CD8-positive, alpha-beta memory T cell (primary cell): ENCODE measurements at places on chromosomes 11 and 22. TPM values are rescaled to one million over a fixed set of nuclear protein-coding genes. Genes with fewer than 3 reads are reported as not detected.

DNA sequence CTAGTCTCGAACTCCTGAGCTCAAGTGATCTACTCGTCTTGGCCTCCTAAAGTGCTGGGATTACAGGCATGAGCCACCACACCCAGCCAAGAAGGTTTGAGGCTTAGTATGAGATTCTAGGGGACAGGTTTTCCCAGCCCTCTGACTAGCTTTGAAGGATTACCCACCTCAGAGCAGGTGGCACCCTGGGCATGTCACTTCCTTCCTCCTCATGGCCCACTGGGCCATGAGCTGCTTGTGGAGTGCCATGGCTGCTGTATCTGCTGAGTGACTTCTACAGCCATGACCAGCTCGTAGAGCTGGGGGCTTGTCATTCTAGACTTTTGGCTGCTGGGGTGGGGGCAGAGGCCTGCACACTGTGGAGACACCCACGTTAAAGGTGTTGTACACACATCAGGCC lies 25.1 kb downstream of the TOM1 start:
- no peak for DNase-seq

- no peak for DNase-seq
These were observed 3.4 kb downstream of the LRRC51 start for GRCh38 chr11:72084076-72084475.

GRCh38 chr22:50306753-50307749 lies at the start of gene PLXNB2:
TSS of gene PLXNB2 (minus strand) at chr22:50307646. CDS start at chr22:50290584, 17,062 bp downstream.
- DNase-seq = peak; percentile 31

UVRAG gene
- total RNA-seq = 20.9 TPM

CDC42BPG gene
- total RNA-seq = 2.3 TPM

- DNase-seq = peak; percentile 10
These were observed 708 bp downstream of the MAML2 start for GRCh38 chr11:96342014-96342960.

GRCh38 chr11:101617735-101618332 lies 34.0 kb upstream of the TRPC6 start:
- DNase-seq = no peak

SHANK2 gene
- total RNA-seq = not detected

- no peak for DNase-seq
These were observed 539.5 kb upstream of the LUZP2 start for GRCh38 chr11:23957314-23957713.

GRCh38 chr11:126007238-126007637 lies 55.4 kb downstream of the CDON start:
- DNase-seq = no peak

NCR3LG1 gene
- 5.9 TPM for total RNA-seq

DNA sequence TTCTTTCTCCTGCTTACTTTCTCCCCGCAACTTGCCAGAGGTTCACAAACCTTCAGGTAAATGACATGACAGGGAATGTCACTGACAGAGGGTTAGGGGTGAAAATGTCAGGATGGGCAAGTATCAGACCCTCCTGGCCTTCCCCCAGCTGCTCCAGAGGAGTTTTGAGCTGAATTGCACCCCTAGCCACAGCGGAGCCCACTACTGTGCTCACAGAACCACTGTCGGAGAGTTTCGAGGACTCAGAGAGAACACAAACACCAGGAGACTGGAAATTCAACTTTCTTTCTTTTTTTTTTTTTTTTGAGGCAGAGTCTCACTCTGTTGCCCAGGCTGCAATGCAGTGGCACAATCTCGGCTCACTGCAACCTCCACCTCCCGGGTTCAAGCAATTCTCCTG lies 21.5 kb upstream of the P2RY2 start:
- no peak for DNase-seq

CABP7 gene
- not detected for total RNA-seq

- peak; percentile 35 for DNase-seq
These were observed 23.1 kb upstream of the MICAL2 start for GRCh38 chr11:12087075-12088004.

XKR3 gene
- total RNA-seq = not detected
